NK-92 treated with Interleukin-12 subunit alpha and Interleukin-12 subunit beta, amount 100 ng/mL, for 24 hours (cell line): ENCODE measurements at places on chromosomes 1 and 21.

GRCh38 chr1:22114083-22115012 lies 28.5 kb downstream of the WNT4 start:
- DNase-seq: no peak

- no peak for DNase-seq
These were observed 494.3 kb downstream of the BRINP3 start for GRCh38 chr1:189983166-189983890.

DNA sequence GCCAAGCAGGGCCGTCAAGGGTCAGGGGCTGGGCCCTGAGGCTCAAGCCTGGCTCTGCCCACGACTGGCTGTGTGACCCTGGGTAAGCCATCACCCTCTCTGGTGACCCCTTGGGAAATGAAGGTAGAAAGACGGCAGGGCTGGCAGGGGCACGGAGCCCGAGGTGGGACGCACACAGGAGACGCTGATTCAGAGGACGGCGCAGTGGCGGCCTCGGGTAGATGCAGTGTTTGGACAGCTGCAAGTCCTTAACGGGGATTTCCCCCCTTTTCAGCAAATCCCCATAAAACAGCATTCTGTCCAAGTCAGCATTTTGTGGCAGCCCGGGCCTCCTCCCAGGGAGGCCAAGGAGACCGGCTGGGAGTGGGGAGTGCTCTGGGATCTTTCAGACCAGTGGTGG lies 16.7 kb downstream of the COL8A2 start:
- DNase-seq: no peak

DNA sequence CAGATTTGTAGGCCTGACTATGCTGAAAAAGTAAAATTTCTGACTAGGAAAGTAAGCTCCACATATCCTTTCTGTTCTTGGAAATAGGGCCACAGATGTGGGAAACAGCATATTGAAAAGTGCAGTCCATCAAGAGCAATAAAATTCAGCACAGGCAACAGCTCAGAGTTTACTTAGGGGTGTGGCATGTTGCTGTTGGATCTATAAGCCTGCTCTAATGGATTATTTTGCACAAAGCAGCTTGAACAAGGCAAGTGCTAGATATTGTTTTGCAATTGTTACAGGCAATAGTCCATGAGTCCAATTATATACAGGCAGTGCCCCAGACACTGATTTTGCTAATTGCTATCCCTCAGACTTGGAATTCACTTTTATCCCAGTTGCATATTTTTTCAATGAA lies 289.8 kb upstream of the SNX7 start:
- DNase-seq: no peak

DNA sequence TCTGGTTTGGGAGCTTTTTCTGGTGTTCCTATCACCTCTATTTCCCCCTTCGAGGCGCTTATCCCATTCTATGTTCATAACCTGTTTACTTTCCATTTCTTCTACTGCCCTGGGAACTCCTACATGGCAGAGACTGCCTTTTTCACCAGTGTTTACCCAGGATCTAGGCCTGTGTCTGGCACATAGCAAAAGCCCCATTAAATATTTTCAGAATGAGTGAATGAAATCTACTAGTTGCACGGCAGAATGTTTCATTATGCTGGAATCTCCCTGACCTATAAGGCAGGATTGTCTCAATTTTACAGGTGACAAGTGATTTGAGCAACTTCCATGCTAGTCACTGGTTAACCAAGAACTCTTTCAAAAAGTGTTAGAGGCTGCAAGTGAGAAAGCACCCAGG lies 70.1 kb downstream of the PGM1 start:
- DNase-seq: no peak

DNA sequence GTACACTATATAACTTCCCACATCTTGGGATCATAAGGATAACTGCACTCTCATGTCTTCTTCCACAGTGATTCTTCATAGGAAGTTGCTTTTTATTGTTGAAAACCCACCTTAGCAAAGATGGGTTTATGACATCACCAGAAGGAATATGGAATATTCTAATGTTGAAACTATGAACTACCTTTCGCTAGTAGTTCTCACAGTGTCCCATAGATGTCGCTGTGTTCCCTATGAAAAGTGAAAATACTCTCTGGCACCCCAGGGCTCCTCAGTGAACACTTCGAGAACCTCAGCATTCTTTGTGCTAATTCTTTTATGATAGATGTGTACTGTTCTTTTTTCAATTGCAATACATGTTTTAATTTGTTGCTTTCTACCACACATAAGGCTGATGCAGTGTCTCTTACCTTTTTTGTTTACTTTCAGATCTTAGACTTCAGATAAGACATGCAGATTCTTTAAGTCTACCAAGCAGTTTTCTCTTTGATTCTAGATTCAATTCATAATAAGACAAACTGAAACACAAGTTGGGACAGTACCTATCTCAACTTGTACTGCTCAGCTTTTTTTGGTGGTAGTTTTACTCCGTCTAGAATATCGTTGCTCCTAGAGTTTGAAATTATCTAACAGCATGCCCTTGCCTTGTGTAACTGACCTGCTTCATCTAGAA lies 90.8 kb downstream of the GTF2B start:
- DNase-seq: no peak

DNA sequence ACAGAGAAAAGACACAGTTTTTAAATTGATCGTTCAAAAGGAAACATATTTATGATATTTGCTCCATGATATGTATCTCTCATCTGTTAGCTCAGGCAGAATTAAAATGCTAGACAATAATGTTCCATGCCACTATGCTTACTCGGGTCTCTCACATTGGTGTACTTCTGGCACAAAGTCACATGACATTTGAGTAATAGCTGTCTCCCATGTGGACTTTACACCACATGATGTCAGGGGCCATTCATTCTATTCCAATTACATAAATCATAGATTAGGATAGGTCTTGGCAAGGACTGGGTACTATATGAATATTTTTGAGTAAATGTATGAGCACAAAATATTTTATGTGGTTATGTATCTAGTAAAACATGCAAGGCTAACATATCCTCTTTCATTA lies 648.4 kb downstream of the PLA2G4A start:
- no peak for DNase-seq

DNA sequence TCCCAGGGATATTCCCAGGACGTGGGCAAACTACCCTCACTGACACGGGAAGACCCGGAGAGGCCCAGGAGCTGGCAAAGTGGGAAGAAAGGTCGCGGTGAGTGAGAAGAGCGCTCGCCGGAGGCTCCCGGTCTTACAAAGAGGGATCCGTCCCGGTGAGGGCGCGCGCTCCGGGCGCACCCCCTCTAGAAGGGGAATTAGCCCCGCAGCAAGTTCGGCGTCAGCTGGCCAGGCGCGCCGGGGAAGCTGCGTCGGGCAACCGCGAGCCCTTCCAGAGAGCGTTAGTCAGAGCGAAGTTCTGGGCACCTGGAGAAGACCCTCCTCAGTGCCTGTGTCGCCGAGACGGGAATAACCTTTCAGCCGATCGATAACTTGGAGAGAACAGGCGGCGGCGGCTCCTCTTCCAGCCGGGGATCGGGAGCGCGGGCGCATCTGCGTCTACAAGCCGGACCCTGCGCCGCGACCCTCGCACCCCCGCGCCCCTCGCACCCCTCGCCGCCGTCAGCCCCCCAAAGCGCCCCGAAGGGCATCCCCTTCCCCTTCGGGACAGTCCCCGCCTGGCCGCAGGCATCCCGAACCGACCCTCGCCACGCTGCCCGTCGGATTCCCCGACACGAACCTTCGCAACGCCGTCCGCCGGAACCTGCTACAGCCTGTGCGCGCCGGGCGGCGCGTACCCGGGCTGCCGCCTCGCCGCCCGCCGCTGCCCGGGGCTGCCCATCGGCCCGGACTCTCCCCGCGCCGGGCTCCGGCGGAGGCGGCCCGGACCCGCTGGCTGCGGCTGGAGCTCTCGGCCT lies 485 bp downstream of the SIPA1L2 start:
- no peak for DNase-seq

DNA sequence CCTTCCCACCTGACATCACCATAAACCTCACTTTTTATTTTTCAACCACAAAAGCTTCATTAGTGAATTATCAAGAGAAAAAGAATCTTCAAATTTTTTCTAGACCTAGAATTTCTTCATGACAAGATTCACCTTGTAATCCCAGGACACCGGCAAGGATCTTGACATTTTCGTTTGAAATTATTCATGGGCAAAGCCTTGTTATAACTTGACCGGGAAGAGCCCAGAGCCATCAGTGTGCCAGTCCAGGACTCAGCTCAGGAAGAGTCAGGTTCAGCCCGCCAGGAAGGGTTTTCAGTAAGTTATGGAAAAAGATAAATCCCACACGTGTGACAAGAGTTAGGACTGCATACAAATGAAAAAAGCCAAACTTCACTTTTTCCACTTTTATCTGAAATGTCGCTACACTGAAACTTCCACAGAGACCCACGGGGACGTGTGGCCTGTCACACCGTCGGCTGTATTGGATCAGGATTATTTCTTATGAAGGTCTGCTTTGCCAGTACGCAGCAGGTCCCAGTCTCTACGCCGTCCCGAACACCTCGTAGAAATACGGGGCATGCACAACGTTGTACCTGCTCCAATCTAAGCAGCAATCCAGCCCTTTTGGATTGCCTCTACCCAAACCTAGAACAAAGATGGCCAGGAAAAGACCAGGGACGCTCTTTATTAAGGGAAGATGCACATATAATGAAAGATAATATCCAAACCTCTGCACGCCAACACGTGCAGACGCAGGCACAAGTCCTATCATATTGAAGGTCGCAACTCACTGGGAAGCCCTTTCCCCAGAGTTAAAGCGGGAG lies 916 bp downstream of the F3 start:
- no peak for DNase-seq

- DNase-seq: no peak
These were observed 45.8 kb downstream of the SIM2 start for GRCh38 chr21:36744560-36745231.

DNA sequence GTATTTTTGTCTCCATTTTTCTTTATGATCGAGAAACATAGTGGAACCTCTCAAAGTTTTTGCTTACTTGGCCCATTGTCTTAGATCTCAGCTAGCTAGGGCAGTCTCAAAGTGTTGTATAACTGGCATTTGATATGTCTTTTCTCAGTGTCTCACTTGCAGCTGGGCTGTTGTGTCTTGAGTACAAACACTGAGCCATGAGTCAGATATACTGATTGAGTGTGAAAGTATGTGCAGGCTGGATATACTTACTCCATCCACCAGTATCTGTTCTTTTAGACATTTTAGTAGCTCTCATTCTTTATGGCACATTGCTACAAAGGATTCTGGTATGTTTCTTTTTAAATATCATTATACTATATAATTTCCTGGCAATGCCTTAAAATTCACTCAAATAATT lies 14.3 kb upstream of the GPR52 start:
- DNase-seq: no peak

- no peak for DNase-seq
These were observed 15.8 kb downstream of the RCC1 start for GRCh38 chr1:28521502-28522164.

GRCh38 chr1:71494163-71494562 lies 413.3 kb upstream of the ZRANB2 start:
- no peak for DNase-seq

- DNase-seq: no peak
These were observed 58.9 kb downstream of the ATP1A1 start for GRCh38 chr1:116431870-116432500.

GRCh38 chr1:246113555-246114095 lies 393.5 kb downstream of the SMYD3 start:
- DNase-seq: no peak

GRCh38 chr1:107648071-107648470 lies 316.9 kb downstream of the VAV3 start:
- no peak for DNase-seq

DNA sequence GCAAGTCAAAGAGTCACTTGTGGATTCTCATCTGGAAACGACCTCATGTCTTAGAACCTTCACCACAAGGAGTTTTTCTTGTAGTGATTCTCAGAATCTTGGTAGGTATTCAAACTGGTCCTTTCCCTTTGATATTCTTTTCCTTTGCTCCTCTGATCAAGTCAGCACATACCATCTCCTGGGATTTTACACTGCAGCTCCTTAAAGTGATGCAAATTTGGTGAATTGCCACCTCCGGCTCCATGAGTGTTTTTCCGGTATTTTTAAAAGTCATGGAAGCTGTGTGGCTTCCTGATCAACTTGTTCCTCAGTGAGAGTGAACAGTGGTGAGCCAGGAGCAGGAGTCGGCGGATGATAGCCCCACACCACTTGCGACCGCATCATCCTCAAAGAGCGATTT lies 182.1 kb upstream of the DAB1 start:
- no peak for DNase-seq

DNA sequence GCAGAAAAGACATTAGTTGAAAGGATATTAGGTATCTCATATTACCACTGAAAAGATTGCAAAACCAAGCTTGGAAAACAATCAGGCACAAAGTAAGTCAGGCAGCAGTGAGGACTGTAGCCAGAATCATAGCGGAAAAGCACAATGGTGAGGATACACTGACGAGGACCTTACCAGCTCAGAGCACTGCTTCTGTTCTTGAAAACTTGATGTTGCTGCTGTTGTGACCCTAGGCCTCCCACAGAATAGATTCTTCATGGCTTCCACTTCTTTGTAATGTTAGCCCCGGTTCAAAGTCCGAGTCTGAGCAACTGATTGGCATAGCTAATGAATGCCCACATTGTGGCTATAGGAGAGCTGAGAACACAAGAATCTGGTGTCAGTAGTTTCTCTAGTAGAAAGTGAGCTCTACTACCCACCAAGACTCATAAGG lies 45.2 kb upstream of the LRRC8C start:
- no peak for DNase-seq

GRCh38 chr1:236064674-236065508 lies at the start of gene NID1:
Gene NID1 (minus strand): TSS chr1:236065090. CDS start chr1:236065079, 11 bp downstream.
- DNase-seq: no peak

DNA sequence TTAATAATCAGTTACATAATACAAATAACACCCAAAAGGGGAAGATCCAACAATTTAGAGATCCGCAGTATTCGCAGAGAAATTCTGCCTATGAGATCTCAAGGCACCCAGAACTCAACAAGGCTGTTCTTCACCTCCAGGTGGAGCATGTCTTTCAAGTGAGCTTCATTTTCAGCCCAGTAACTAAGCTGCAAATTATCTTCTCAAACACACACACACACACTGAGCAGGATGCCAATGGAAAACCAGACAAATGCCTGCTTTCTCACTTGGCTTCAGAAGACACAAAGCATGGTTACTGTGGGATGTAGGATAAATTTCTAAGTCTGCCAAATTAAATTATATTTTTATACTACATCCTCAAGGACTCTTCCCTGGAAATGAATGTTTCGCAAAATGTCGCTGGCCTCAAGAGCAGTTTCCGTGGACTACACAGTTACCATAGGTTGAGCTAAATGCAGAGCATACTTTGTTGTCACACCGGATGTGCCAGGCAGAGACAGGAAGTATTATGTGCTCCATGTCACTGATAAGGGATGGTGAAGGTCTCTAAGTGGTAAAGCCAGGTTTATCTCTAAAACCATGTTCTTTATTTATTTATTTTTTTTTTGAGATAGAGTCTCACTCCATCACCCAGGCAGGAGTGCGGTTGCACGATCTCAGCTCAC lies 30.3 kb downstream of the UBR4 start:
- no peak for DNase-seq

GRCh38 chr21:42251654-42252324 lies 32.8 kb downstream of the ABCG1 start:
- no peak for DNase-seq
